GM12878 (cell line): ENCODE measurements at places on chromosomes 4 and X. TPM values are rescaled to one million over a fixed set of nuclear protein-coding genes. Genes with fewer than 3 reads are reported as not detected.

Gene NR3C2
- total RNA-seq, result 0.05 and 0.10 TPM in 2 replicates

Gene SPANXN4
- not detected in 2 replicates for total RNA-seq

DNA sequence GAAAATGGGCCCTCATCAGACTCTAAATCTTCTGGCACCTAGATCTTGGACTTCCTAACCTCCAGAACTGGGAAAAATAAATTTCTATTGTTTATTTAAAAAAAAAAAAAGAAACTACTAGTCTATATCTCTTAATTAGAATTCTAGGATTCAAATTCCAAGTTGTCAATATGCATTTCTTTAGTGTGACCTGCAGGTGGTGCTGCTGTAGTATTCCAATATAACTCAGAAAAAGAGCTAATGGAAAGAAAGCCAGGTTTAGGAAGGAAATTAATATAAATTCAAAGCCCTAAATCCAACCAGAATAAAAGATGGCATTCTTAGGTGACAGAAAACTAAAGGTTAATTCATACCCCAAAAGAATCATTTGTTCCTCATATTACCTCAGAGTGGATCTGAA is 80.0 kb upstream of the NALF2 start:
- no peaks in the 10 kb centered on the region for H3K36me3 ChIP-seq
- H3K27me3 ChIP-seq, result no peaks in the 10 kb centered on the region
- H3K27ac ChIP-seq, result no peak overlapping the region

GRCh38 chr4:38967260-38968095 is 64.7 kb downstream of the TMEM156 start:
- H3K36me3 ChIP-seq, result peaks cover 8% of the 10 kb centered on the region; the same call in 1 of the 2 replicates
- no peak for DNase-seq
- no peaks in the 10 kb centered on the region for H3K27me3 ChIP-seq
- H3K27ac ChIP-seq, result no peak overlapping the region

Gene AR
- total RNA-seq, result 0.03 TPM in 1 of 2 replicates, not detected in the other

- H3K4me1 ChIP-seq, result no peaks in the 10 kb centered on the region
- no peaks in the 10 kb centered on the region for H3K27me3 ChIP-seq
- H3K4me3 ChIP-seq, result no peak overlapping the region
- DNase-seq, result no peak
Measured at GRCh38 chrX:12225107-12225506, 86.8 kb downstream of the FRMPD4 start.

DNA sequence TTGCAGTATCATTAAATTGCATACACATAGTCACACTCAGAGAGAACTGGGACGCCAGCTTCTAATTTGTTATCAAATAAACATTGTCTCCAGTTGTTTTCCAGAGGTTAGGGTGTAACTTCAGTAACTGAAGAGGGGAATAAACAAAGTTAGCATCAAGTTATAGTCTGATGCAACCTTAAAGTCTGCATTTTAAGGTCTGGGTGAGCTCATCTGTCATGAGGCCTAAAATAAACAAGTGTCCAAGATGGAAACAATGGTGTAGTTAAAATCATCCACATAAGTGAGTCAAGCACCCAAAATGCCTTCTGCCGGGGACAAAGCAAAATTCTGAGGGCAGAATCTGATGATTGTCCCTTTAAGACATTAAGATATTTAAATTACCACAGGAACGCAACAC is 70.3 kb upstream of the EMCN start:
- no peaks in the 10 kb centered on the region for H3K27me3 ChIP-seq
- H3K36me3 ChIP-seq, result no peaks in the 10 kb centered on the region

GRCh38 chr4:16351161-16351560 is 124.9 kb upstream of the TAPT1 start:
- DNase-seq, result no peak
- H3K4me1 ChIP-seq, result no peaks in the 10 kb centered on the region
- no peak overlapping the region for H3K27ac ChIP-seq
- H3K36me3 ChIP-seq, result no peaks in the 10 kb centered on the region

- H3K4me1 ChIP-seq, result peaks cover 14% of the 10 kb centered on the region
- no peaks in the 10 kb centered on the region for H3K27me3 ChIP-seq
- H3K4me3 ChIP-seq, result no peak overlapping the region
Measured at GRCh38 chr4:154421618-154422017, 70.0 kb downstream of the DCHS2 start.

GRCh38 chrX:112849016-112849415 is 8.4 kb upstream of the AMOT start:
- peaks cover 17% of the 10 kb centered on the region for H3K4me1 ChIP-seq
- H3K27me3 ChIP-seq, result no peaks in the 10 kb centered on the region
- H3K36me3 ChIP-seq, result no peaks in the 10 kb centered on the region
- no peak for DNase-seq

Gene ADRA2C
- 0.11 and 0.15 TPM in 2 replicates for total RNA-seq

DNA sequence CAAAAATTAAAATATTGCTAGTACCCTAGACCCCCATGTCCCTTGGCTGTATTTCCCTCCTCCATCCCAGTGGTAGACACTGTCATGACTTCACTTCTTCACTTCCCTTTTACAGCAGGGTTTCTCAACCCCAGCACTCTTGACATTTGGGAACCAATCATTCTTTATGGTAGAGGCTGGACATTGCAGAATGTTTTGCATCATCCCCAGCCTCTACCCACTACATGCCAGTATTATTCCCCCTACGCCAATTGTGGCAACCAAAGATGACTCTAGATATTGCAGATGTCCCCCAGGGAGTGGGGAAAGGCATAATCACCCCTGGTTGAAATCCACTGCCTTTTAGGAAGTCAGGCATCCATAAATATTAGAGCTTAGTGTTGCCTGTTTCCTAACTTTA is 138.6 kb downstream of the AMELX start:
- DNase-seq, result no peak
- no peak overlapping the region for H3K4me3 ChIP-seq
- no peaks in the 10 kb centered on the region for H3K36me3 ChIP-seq
- H3K27me3 ChIP-seq, result no peaks in the 10 kb centered on the region
- H3K4me1 ChIP-seq, result no peaks in the 10 kb centered on the region
- H3K27ac ChIP-seq, result no peak overlapping the region

GRCh38 chr4:172950990-172951389 is 217.6 kb upstream of the GALNT7 start:
- no peaks in the 10 kb centered on the region for H3K36me3 ChIP-seq
- no peaks in the 10 kb centered on the region for H3K27me3 ChIP-seq
- no peak overlapping the region for H3K4me3 ChIP-seq
- no peak overlapping the region for H3K27ac ChIP-seq

GRCh38 chr4:78561677-78562076 is 10.1 kb downstream of the ANXA3 start:
- H3K36me3 ChIP-seq, result no peaks in the 10 kb centered on the region
- DNase-seq, result no peak
- no peak overlapping the region for H3K4me3 ChIP-seq
